ENCODE measurements at places on chromosomes 2 and 18.
A peak's percentile ranks its signal among the peaks of the same experiment; 100 is the strongest.

- H3K4me3 ChIP-seq, result no peak overlapping the region
- H3K27me3 ChIP-seq, result peaks cover 7% of the 10 kb centered on the region
- no peaks in the 10 kb centered on the region for H3K36me3 ChIP-seq
- DNase-seq, result no peak
These were observed 57.3 kb downstream of the TWIST2 start for GRCh38 chr2:238905224-238905623.

- DNase-seq, result no peak
- peak overlapping the region; percentile 5 for H3K4me3 ChIP-seq
- no peaks in the 10 kb centered on the region for H3K27me3 ChIP-seq
- peaks cover 10% of the 10 kb centered on the region for H3K4me1 ChIP-seq
- peaks cover 19% of the 10 kb centered on the region for H3K36me3 ChIP-seq
These were observed 12.7 kb downstream of the ABI2 start for GRCh38 chr2:203340791-203341487.

DNA sequence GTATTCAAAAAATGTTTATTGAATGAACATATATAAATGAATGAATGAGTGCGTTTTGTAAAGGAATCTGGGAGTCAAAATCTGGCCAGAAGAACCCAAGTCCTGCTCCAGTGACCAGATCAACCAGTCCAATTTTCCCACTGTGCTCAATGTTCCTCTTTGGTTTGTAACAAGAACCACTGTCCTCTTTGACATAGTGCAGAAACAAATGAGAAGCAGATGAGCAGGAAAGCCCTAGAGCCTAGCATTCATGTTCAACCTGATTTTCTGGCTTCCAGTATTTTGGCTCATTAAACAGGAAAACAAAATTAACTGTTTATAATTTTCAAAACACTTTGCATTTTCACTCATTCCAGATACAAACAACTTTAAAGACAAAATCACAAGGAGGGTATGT lies 23.2 kb downstream of the FAM124B start:
- H3K36me3 ChIP-seq, result peaks cover 48% of the 10 kb centered on the region
- peaks cover 27% of the 10 kb centered on the region for H3K4me1 ChIP-seq
- no peak overlapping the region for H3K27ac ChIP-seq
- peaks cover 5% of the 10 kb centered on the region for H3K27me3 ChIP-seq
- H3K4me3 ChIP-seq, result peak overlapping the region; percentile 59

DNA sequence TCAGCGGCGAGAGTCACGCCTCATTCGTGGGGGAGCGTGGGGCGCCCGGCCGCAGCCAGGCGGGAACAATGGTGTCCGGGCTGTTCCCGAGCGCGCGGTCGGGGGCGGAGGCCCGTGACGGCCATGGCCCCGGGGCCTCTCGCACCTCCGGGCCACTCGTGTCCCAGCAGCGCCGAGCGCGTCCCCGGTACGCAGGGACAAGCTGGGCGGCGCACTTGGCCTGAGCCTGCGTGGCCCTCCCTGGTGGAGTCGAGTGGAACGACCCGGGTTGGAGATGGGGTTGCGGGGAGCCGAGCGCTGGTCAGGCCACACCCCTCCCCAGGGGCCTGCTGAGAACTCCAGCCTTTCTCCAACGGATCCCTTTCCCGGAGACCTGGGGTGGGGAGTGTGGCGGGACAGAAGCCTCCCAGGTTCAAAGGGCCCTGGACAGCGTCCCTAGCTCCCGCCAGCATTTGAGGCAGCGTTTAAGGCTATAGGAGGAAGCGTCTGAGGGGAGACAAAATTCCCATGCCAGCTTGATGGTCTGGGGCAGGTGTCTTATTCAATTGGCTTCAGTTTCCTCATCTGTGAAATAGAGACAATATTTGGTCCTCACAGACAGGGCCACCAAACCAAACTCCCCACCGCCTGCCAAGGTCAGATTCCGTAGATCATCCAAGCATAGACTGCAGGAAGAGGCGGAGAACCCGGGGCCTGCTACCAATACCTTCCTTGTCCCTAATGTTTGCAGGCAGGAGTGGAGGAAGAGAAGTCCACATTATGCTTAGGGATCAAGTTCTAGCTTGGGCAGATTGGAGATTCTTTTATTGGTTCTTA lies 553 bp downstream of the CNDP2 start:
- H3K4me3 ChIP-seq, result peak overlapping the region; percentile 94
- H3K36me3 ChIP-seq, result peaks cover 8% of the 10 kb centered on the region
- DNase-seq, result peak; percentile 69
- peaks cover 19% of the 10 kb centered on the region for H3K4me1 ChIP-seq

DNA sequence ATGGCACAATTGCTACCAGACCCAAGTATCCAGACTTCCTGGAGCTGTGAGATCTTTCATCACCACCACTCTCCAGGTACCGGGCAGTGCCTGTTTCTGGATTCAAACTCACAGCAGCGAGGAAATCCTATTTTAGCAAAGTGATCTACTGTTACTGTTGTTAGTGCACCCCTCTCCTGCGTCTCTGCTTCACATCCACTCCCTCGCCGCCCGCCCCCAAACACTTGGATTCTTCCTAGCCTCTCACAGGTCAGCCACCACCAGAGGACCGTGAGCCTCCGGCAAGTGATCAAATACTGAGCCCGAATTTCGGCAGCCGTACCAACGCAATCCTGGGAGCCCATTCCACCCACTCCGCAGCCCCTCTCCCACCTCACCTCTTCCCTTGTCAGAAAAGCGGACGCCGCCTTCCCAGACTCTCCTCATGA lies 519 bp downstream of the METTL4 start:
- H3K4me3 ChIP-seq, result peak overlapping the region; percentile 98
- DNase-seq, result peak; percentile 66
- H3K27me3 ChIP-seq, result peaks cover 4% of the 10 kb centered on the region
- H3K27ac ChIP-seq, result peak overlapping the region; percentile 97

GRCh38 chr2:202032846-202033316 lies 774 bp upstream of the FZD7 start:
- H3K27me3 ChIP-seq, result peaks cover 16% of the 10 kb centered on the region
- peak overlapping the region; percentile 99 for H3K27ac ChIP-seq
- peak overlapping the region; percentile 98 for H3K4me3 ChIP-seq
- DNase-seq, result peak; percentile 75

- no peaks in the 10 kb centered on the region for H3K4me1 ChIP-seq
- DNase-seq, result no peak
- H3K27ac ChIP-seq, result no peak overlapping the region
These were observed 391.2 kb downstream of the FBXO15 start for GRCh38 chr18:73756256-73757091.

GRCh38 chr2:133598769-133599168 lies 30.5 kb upstream of the NCKAP5 start:
- H3K4me3 ChIP-seq, result no peak overlapping the region
- no peaks in the 10 kb centered on the region for H3K36me3 ChIP-seq
- H3K4me1 ChIP-seq, result peaks cover 6% of the 10 kb centered on the region
- H3K27ac ChIP-seq, result no peak overlapping the region
